Fibroblast of upper back skin (primary cell): ENCODE measurements at places on chromosomes 5 and 9.
A peak's percentile ranks its signal among the peaks of the same experiment; 100 is the strongest.

- DNase-seq, result no peak
Observed at GRCh38 chr5:139488260-139488659, 5.7 kb upstream of the STING1 start.

- no peak for DNase-seq
Observed at GRCh38 chr5:175712313-175712680, 54.4 kb downstream of the HRH2 start.

DNA sequence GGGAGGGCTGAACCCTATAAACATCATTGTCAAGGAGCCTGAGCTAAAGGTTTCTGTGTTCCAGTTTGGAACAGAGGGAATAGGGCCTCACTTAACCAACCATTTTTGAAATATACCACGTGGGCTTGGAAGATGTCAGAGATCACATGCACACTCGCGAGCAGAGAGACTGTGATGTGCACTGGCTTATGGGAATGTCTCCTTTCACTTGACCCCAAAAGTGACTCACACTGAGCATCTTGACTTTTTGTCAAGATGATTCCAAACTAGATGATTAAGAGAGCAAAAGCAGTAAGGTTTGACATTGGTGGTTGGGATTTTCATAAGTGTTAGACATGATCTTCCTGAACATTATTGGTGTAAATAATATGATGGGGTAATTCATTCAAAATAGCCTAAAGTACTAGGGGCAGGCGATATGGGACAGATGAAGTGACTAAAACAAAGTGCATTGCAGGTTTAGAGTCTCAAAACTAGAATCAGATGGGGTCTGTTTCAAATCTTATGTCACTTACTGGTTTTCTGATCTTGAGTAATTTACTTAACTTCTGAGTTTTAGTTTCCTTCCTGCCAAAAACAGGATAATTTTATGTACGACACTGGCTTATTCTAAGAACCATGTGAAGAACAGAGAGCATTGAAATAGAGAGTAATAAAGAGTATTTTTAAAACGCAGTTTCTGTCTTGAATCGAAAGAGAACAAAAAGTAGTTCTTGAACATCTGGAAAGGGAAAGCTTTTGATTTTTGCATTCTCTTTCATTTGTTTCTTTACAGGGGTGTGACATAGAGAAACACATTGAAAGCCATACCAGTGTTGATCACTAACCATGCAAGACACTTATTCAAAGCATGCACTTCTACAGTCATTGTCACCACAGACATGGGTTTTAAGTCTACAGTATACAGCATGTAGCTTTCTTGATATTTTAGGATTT lies 383.0 kb downstream of the DIRAS2 start:
- DNase-seq, result no peak

- DNase-seq, result no peak
Observed at GRCh38 chr9:93278144-93278543, 94.2 kb downstream of the WNK2 start.

- DNase-seq, result peak; percentile 57
Observed at GRCh38 chr9:129624168-129624759, 1.7 kb upstream of the NTMT1 start.

DNA sequence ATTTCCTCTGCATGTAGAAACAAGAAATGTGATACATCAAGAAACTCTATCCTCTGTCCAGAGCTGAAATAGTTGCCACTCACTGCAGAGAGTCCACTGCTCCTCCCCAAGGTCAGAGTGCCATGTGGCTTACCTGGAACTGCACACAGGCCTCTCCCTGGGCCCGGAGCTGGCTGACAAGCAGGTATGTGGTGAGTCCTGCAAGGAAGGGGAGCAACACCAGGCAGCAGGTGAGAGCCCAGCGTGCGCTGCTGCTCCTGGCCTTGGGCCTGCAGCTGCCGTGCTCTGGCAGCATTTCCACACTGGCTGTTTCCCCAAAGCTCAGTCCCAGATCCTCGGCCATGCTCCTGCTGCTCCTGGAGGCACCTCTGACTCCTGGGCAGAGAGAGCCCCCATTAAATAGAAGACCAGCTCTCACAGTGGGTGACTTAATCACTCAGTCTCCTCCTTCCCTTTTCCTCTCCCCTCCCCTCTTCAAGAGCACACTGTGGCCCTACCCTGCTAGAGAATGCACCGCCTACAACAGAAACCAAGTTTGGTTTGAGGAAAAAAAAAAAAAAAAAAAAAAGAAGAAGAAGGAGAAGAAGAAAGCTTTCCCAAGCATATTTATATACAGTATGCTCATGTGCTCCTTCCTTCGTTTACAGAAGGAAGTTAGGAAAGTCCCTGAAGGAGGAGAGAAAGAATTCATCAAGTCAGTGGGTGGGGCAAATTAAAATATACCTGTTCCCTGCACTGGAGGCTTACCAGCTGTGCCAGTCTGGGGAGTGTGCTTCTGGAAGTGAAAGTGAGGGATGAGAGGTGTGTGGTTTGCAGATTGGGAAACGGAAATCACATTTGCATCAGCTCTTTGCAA lies at the start of gene TNFSF15:
TSS of gene TNFSF15 (minus strand) at position 370 of the 856 bp plus-strand sequence. CDS start at position 343, 27 bp downstream.
- no peak for DNase-seq

GRCh38 chr9:108108280-108108851 lies 618.8 kb upstream of the KLF4 start:
- DNase-seq, result no peak

GRCh38 chr5:145965804-145966203 lies 29.4 kb downstream of the SH3RF2 start:
- no peak for DNase-seq

GRCh38 chr9:34522971-34523797 lies at the start of gene ENHO:
TSS of gene ENHO (minus strand) at chr9:34522990. CDS start at chr9:34521695, 1,295 bp downstream.
- DNase-seq, result peak; percentile 83

DNA sequence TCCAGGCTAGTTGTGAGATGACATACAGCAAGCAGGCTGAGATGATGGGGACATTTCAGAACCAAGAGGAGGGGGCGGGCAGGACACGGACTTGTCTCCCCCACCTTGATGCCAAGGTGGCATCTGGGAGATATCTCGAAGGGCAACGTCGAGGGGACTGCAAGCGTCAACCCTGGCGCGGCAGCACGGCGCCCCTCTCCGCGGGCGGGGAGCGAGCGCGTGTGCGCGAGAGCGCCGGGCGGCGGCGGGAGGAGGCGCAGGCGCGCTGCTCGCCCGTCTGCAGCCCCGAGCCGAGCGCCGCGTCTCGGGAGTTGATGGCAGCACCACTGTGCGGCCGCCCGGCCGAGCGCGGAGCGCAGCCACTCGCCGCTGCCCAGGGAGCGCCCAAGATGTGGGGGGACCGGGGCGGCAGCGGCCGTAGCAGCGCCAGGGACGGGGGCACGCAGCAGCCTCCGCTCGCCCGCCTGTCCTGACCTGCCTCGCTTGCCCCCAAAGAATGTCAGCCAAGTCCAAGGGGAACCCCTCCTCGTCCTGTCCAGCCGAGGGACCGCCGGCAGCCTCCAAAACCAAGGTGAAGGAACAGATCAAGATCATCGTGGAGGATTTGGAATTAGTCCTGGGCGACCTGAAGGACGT lies at the start of gene PRR16:
TSS of gene PRR16 (plus strand) at position 310 of the 636 bp plus-strand sequence.
- DNase-seq, result peak; percentile 70

DNA sequence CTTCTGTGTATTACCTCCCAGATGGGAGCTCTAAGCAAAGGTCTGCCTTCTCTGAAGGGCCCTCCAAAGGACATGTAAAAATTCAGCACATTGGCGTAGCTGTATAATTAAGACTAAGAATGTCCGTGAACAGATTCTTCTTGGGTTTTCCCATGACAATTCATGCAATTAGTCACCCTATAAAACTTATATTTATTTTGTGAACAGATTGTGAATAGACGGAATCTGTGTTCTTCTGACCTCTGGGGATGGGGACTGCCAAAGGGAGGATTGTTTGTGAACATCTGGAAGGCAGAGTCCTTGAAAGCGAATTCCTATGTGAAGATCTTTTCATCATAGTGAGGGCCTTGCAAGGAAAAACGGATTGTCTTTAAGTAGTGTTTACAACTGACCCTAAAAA lies 111.3 kb downstream of the EGFLAM start:
- peak; percentile 12 for DNase-seq
